ENCODE measurements at places on chromosomes 16 and 17.

DNA sequence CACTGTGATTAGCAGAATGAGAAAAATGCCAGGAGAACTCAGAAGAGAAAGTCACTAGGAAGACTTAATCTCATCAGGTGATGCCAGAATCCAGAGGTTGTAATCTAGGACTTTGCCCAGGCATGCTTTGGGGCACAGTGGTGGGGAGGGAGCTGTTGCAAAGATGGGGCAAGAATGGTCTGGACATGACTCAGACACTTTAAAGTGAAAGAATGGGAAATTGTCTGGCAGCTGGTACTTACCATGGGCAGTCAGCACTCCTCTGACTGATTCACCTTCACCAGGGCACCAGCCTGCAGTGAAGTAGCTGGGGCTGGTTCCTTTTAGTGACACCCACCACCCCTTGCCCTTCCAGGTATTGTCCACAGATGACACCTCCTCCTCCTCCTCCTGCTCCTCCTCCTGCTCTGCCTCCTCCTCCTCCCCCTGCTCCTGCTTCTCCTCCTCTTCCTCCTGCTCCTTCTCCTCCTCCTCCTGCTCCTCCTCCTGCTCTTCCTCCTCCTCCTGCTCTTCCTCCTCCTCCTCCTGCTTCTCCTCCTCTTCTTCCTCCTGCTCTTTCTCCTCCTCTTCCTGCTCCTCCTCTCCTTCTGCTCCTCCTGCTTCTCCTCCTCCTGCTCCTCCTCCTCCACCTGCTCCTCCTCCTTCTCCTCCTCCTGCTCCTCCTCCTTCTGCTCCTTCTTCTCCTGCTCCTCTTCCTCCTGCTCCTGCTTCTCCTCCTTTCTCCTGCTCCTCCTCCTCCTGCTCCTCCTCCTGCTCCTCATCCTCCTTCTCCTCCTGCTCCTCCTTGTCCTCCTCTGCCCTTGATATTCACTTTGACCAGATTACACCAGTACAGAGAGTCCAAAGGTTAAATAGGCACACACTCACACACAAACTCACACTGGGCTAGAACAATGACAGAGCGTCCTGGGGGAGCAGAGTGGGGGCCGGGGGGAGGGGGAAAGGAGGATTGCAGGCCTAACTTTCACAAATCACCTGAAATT, at the start of gene CHD9NB:
TSS of gene CHD9NB (minus strand) at position 379 of the 983 bp plus-strand sequence. CDS start 8,739 bp downstream, outside the sequence.
- DNase-seq: no peak

DNA sequence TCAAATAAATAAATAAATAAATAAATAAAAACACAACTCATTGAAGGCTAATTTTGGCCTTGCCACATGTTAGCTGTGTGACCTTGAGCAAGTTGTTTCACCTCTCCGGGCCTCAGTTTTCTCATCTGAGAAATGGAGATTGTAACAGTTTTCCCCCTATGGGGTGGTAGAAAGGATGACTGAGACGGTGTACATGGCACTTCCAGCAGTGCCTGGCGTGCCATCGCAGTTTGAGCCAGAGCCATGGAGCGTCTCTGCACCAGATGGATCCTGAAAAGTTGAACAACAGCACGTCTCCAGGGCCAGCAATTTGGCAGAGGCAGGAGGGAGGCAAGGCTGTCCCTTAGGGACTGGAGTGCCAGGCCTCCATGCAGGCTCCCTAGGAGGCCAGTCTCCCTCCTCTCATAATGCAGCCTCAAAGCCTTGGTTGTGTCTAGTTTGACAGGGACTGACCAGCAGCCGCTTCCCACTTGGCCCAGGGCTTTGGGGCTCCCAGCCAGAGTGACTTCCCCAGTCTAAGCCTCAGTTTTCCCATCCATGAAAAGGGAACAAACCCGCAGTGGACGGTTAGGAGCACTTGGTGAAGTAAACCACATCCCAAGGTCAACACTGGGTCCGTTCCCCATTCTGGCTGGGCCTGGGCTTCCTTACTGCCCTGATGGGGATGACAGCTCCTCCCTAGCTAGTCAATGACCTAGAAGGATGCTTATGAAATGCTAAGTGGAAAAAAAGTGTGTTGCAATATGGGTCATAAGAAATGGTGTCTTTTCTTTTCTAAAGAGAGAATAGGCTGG, 19.3 kb downstream of the SOCS1 start:
- no peak for DNase-seq

GRCh38 chr17:74567397-74567796, at the start of gene CD300H:
Gene CD300H, minus strand, starts transcription at chr17:74567509.
- DNase-seq: no peak

GRCh38 chr16:76121636-76122035, 155.6 kb upstream of the CNTNAP4 start:
- DNase-seq: no peak

DNA sequence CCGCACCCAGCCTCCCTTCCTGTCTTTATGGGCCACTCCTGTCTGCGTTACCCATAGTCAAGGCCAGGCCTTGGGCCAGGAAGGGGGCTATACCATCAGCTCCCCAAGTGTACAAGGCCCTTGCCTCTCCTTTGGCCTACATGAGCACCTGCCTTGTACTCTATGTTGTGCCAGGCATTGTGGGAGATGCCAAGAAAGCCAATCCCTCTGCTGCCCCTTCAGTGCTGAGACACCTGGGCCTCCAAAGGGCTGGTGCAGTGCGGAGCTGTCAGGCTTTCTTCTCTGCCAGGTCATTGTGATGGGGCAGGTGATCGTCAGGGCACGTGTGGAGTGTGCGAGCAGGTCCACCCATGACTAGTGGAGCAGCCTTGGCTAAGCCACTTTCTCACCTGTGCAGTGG, 59.9 kb downstream of the MPRIP start:
- DNase-seq: no peak

- DNase-seq: no peak
Measured at GRCh38 chr17:57941384-57942370, 13.5 kb downstream of the CUEDC1 start.

GRCh38 chr17:3659541-3660111, 8.8 kb downstream of the TAX1BP3 start:
- DNase-seq: no peak

GRCh38 chr17:41760878-41761277, 25.6 kb downstream of the JUP start:
- DNase-seq: no peak

DNA sequence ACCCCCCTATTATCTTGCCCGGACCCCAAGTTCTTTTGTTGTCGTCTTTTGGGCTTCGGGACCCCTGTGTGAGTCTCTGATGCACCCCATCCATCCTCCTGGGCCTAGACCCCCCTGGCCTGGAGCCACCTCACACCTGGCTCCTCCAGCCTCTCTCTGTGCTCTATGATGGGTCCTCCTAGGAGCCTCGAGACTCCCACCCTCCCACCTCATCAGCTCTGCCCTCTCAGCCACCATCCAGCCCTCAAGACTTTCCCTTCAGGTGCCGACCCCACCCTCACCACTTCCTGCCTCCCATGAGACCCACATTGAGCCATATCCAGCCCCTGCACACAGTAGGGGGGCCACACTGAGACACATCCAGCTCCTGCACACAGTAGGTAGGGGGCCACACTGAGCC, 8.7 kb upstream of the ATP2A3 start:
- DNase-seq: no peak

- DNase-seq: no peak
Measured at GRCh38 chr17:79473111-79473875, 137.6 kb downstream of the RBFOX3 start.

GRCh38 chr16:11358531-11358930, 13.3 kb downstream of the RMI2 start:
- DNase-seq: no peak

GRCh38 chr17:41434415-41434814, 6.4 kb downstream of the KRT38 start:
- DNase-seq: no peak

- no peak for DNase-seq
Measured at GRCh38 chr17:34357398-34357797, 1.1 kb downstream of the CCL13 start.

GRCh38 chr17:36697903-36698530, 96.6 kb downstream of the MRM1 start:
- DNase-seq: no peak

- DNase-seq: no peak
Measured at GRCh38 chr16:54446639-54447038, 160.1 kb upstream of the IRX3 start.

DNA sequence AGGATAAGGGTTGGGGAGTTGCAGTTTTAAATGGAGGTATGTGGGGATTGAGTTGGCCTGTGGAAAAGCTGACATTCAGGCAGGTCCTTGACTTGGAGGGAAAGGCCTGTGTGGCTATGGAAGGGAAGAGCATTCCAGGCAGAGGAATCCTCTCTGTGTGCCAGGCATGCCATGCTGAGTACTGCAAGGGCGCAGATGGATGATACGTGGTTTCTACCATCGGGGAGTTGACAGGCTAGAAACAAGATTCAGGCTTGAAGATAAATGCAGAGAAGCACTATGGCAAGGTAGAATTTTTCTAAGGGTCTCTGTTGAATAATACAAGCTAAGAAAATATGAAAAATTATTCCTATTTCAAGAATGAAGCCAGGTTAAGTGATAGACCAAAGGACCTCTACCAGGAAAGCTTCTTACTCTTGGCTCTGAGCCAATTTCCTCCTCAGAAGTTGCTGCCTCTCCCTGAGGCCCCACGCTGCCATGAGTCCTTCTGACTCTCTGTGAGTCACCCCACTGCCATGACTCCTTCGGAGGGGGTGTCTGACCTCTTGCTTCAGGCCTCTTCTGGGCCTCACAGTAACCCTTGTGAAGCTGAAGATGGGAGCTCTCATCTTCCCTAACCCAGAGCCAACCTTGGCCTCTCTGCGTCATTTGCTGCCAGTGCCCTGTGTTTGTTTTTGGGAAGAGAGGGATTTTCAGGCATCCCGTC, 75.8 kb downstream of the WNT3 start:
- peak; percentile 5 for DNase-seq

DNA sequence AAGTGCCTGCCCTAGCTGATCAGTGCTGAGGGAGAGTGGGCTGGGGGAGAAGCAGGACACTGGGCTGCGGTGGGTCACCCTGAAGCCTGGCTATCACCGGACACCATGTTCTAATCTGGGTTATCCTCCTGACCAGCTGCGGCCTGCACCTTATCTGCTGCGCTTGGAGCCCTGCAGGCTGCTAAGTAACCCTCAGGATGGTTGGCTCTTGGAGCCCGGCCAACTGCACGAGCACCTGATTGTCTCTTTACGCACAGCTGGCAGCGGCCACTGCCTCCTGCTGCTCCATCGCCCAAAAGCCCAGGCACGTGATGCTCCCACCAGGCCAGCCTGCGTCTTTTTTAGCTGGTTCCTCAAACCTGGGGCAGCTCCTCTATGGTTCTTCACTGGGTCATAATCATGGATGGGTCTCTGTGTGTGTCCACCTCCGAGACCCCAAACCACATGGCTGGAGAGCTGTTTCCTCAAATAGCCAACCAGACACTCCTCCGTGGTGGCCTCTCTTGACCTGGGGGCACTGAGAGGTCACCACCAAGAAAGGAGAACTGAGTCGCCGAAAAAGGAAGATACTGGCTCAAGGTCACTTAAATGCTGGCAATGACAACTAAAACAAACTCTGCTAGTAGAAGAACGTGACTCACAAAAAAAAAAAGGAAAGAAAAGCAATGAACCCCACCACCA, 21.7 kb downstream of the SPHK1 start:
- no peak for DNase-seq

DNA sequence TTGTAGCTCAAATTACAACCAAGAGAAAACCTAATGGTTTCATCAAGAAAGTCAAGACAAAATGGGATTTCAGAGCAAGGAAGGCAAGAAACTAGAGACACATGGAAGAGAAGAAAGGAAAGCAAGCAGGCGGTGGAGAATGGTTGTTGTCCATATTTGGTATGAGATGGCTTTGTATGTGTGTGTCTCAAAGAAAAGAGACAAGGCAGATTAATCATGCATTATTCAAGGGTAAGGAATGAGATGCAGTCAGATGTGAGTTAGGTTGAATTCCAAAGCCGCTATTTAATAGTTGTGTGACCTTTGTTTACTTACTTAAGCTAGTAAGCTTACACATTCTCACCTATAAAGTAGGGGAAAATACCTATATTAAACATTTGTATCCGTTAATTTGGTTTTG, 1029.6 kb downstream of the CDH11 start:
- DNase-seq: no peak

GRCh38 chr17:61230972-61231820, 168.4 kb upstream of the TBX2 start:
- DNase-seq: no peak

- no peak for DNase-seq
Measured at GRCh38 chr16:85332175-85332574, 219.9 kb upstream of the CIBAR2 start.

- DNase-seq: no peak
Measured at GRCh38 chr17:46736100-46736499, 82.4 kb downstream of the WNT3 start.

DNA sequence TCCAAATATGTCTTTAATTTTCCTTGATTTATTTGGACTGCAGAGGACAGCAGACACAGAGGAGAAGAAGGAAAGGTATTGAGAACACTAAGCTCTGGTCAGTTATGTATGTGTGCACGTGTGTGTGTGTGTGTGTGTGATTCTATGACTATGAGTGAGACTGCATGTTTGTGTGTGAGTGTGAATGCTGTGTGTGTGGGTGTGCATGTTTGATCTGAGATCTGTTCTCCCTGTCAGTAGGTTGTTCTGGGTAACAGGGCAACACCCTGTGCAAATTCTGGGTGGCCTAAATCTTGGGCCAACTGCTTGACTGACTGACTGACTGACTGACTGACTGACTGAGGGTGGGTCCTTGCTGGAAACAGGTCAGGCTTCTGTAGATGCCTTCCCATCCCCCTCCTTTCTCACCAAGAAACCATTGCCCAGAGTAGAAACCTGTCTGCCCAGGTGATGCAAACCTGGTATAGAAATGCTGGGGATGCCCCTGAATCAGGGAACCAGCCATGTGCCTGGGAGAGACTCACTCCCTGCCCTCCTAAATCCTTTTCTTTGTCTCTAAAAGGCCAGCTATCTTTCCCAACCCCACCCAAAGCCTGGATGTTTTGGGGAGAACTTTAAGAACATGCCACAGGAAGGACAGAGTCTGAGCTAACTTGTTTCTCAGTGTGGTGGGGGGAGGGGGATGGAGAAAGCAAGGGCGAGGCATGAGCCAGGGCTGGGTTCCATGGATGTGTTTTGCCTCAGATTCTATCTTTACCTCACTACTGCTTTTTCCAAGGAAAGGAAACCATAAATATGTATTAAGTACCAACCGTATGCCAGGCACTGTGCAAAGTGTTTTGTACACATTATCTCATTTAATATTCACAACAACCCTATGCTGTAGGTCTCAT, 4.5 kb upstream of the NR1D1 start:
- no peak for DNase-seq

DNA sequence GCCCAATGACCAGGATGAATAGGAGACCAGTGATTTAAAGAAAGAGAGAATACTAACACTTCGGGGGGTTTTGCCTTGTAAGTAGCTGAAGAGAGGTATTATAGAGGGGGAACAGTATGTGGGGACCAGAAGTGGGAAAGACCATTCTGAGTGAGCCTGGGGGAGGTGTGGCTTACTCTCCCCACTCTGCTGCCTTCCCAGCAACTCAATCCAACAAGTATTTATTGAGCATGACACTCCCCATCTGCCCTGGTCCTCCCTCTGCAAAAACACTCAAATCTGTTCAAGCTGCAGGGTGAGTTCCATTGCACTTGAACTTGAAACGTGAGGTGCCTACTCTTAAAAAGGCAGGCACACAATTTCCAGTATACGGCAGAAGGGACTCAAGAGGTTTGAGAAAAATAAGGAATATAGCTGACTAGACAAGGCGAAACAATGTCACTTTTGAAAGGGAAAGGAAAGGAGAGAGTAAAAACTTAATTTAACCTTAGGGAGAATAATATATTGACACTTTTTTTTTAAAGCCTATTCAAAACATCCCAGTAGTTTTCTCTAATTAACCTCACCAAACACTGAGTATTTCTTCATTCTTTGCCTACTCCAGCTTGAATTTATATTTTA, 8.2 kb downstream of the FAM117A start:
- no peak for DNase-seq

Measured in stimulated activated CD4-positive, alpha-beta T cell treated with anti-CD3 and anti-CD28 coated beads, Interleukin-2, amount 100 ng/mL, for 24 hours (primary cell).